ENCODE measurements at places on chromosomes 13 and 19.
A peak's percentile ranks its signal among the peaks of the same experiment; 100 is the strongest.

DNA sequence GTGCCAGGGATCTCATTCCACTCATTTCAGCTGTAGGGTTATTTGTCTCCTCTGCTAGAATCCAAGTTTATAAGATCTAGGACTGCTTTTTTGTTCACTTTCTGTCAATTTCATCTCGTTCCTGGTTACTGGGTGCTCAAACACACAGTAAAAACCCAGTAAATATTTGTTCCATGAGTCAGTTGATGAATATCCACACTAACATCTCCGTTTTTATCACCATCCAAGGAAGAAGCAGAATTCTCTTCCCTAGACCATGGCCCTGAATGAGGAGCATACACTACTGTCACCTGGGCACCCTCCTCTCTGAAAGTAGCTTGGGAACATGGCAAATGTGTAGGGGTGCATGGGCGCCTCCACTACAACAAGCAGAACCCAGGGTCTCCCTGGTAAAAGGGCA, 390.8 kb downstream of the FOXO1 start:
- DNase-seq = no peak

DNA sequence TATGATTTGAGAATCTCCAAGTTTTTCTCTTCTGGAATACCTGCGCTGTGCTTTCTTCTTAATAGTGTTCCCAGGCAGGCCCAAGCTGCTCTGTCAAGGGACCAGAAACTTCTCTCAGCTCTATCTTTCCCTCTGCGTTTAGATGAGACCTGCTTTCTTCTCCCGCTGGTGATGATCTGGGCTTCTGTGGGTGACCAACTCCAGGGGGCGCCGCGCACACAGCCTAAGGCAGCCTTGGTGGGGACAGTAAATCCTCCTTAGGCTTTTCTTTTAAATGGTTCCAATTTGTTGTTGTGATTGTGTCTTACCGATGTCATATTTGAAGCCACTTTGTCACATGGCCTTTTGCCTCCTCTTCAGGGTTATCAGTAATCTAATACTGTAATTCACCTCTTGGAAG, 439.4 kb upstream of the KLF12 start:
- DNase-seq = no peak

DNA sequence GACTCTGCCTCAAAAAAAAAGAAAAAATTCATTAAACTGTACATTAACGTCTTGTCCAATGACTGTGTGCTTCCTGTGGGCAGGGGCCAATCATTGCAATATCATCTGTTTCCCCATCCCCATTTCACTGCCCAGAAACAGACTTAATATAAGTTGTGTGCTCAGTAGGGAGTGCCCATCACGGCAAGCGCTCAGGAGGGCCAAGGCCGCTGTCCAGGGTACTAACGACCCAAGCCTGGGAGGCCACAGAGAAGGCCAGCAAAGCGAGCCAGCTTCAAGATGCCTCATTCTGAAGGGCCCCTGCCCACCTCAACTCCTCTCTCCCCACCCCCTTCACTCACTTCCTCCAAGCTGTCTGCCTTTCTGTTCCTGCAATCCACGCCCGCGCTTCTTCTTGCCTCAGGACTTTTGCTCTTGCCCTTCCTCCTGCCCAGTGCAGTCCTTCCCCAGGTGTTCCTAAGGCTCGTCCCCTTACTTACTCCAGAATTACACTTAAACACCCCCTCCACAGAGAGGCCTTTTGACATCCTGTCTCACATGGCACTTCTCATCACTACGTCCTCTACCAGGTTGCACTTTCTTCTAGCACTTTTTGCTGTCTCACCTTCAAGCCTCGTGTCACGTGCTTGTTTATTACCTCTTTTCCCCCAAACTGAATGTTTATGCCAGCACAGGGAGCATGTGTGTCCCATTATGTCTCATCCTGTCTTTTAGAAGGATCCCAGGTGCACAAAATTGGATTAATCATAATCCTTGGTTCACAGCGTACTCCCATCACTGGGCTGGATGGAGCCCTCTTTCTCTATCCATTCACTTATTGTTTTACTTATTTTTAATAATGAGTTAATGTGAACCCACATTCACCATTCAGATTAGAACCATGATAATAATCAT, 11.3 kb upstream of the POU2F2 start:
- DNase-seq = no peak

DNA sequence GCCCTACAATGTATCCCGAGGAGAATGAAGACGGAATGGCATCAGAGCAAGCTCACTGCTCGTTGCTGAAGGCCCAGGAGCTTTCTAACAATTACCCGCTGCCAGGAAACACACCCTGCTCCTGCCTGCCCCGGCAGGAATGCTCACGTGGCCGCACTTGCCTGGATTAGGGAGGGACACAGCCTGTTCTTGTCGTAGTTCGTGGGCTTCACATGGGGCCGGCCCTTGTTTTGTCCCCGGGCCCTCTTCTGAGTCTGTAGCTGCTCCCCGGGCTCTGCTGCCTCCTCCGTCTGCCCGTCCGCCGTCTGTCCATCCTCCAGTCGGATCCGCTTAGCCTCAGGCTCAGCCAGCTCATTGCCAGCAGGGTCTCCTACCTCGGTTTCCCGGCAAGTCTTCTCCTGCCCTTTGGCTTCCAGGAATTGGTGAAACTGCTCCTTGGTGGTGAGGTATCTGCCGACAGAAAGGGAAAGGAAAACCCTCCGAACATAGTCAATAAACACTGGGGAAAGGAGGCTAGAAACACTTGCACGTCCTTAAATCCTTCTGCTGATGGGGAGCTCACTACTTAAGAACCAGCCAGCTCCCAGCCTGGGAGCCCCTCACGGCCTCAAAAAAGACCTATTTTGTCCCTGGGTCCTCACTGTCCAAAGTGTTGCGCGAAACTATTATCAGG, 941 bp downstream of the DUS3L start:
- DNase-seq = no peak

GRCh38 chr13:101390461-101390860, 25.8 kb downstream of the NALCN start:
- no peak for DNase-seq

DNA sequence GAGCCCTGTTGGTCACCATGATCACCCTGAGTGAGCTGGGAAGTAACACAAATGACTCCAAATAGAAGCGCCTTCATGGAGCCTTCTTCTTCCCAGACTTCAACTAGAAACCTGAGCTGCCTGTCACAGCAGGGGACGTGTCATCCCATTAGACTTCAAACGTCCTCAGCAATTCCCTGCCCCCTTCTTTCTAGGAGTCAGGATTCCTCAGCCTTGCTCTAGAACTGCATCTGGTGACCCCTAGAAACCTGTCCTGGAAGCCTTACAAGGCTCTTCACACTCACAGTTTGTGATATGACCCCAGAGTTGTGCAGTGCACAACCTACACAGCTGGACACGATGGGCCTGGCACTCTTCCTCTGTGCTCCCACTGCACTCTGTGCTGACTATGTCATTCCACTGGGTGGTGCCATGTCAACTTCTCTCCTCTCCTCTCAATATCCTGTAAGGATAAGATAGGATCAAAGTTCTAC, 23.6 kb upstream of the TTYH1 start:
- no peak for DNase-seq

DNA sequence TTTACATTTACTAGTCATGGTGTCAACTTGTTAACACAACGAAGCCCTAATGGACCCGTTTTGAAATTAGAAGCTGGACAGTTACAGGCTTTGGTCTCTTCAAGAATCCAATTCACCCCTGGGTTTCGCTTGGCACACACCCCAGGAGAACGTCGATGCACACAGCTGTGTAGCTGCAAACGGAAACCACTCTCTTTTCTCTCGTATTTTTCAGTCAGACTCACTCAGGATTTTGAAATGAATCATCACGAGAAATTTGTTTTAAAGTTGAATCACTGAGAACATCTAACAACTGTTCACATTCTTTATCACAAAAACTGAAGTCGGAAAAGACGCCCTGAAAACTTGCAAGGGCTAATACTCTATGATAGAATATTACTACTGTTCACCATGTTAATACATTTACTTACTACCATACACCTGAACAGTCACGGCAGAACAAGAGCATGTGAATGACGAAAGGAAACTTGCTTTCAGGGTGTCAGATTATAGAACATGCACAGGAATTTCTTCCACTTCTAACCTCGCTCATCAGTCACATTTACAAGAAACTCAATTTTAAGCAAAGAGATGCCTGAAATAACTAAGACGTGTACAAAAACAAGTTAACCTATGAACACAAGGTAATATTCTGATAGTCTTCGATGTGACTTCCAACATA, 4.7 kb downstream of the PNMA8A start:
- DNase-seq = no peak

- no peak for DNase-seq
Measured at GRCh38 chr13:101858860-101859259, 406.4 kb downstream of the ITGBL1 start.

DNA sequence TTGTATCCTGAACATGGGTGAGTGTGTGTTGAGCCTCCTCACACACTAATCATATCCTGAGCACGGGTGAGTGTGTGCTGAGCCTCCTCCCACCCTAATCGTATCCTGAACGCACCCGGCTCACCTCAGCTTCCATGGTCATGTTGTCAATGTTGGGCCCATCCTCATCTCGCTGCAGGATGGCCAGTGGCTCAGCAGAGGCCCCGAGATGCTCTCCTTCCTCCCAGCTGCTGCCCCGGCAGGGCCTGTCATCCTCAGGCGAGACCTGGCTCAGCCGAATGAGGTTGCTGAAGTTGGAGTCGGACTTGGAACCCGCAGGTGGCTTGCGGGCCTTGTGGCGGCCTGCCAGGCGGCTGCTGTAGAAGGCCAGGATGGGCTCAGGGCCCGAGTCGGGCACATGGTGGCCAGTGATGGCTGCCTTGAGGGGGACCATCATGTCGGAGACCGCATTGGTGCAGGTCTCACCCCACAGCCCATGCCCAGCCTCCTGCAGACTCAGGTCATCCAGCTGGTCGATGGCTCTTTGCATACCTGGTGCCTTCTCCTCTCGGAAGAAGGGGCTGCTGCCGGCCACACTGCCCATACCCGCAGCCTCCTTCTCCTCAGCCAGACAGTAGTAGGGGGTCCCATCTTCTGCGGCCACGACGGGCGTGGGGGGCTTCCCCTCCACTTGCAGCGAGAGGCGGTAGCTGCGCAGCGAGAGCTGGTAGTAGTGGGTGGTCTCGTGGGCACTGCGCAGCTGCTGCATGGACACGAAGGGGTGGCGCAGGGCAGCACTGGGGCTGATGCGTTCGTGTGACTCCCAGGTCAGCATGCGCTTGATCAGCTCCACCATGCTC, 9.6 kb downstream of the HIPK4 start:
- no peak for DNase-seq

DNA sequence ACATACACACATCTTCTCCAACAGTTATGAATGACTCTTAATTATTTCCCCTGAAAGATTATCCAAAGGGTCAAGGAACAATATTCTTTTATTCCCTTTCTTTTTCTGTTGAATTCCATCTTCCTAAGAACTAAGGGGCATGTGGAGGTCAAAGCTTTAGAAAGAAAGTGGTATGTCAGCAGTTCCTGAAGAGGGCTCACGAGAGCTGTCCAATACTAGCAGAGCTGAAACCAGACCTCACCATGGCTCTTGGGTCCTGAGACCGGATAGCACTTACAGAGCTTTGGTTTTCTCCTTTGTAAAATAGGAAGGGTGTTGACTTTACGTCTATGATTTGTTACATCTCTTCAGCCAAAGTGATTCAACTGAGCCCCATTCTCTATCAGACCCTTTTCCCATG, 109.8 kb upstream of the FREM2 start:
- DNase-seq = no peak

DNA sequence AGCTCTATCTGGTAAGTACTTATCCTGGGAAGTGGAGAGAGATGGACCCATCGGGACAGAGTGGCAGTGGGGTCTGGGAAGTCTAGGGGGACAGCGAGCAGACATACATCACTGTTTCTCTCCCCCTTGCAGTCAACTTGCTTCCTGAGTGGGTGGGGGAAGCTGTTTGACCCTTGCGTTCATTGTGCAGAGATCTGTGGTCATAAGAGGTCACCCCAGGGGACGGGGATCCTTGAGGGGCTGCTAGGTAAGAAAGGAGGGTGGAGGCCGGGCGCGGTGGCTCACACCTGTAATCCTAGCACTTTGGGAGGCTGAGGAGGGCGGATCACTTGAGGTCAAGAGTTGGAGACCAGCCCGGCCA, 474 bp downstream of the ARHGEF18 start:
- DNase-seq = no peak

GRCh38 chr19:46009530-46010510, 13.0 kb downstream of the PGLYRP1 start:
- DNase-seq = peak; percentile 59

GRCh38 chr13:46401432-46401831, 14.4 kb upstream of the RUBCNL start:
- DNase-seq = no peak

- DNase-seq = no peak
Measured at GRCh38 chr19:35460608-35461007, 12.6 kb downstream of the FFAR2 start.

DNA sequence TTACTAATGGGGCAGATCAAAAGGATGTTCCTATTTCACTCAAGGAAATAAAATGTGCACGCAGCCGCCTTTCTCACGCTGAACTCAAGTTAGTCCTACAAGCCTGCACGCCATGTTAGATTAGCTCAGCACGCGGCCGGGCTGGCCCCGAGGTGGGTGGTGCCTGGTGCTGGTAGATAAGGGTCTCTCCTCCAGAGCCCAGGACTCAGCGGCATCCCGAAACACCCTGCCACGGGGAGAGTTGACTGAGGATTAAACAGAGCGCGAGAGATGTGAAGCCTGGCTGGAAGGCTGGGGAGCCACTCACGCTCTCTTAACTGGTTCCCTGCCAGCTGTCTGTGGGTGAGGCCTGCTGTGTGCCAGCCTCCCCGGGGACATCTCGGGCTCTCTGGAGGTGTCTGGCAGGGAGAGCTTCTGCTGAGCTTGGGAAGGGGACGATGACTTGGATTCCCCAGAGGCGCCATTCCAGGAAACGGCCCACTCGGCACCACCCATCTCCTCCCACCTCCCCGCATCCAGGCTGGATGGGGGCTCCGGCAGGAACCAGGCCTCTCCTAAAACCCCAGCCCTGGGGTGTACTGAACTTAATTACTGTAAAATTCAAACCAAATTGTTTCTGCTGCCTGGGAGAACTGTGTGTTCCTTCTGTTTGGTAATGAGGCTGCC, 122.2 kb downstream of the KDM4B start:
- DNase-seq = no peak

DNA sequence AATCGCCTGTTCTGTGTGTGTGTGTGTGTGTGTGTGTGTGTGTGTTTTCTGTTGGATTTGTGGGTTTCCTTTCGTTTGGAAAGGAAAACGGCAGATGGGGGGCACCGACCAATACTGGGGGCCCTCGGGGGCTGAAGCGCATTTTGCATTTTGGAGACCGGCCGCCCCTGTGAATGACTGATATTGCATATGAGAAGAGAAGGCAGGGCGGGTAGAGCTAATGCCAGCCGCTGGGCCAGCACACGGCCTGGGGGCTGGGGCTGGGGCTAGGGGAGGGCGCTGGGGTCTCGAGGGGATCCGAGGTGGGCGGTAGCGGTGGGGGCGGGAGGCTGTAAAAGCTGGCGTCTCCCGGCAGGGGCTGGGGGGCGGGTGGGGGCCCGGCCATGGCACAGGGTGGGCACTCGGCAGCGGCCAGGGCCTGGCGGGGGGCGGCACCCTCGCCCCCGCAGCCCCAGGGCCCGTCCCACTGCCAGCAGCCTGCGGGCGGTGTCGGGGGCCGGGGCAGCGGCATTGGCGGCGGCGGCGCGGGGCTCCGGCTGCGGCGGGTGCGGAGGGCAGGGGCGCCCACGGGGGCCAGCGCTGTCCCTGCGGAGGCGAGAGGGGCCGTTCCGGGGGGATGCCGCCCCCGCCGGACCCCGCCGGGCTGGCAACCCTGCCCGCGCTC, 11.2 kb downstream of the ANO8 start:
- no peak for DNase-seq
